Calu3 (cell line): ENCODE measurements at places on chromosomes 1 and 21. TPM values are rescaled to one million over a fixed set of nuclear protein-coding genes. Genes with fewer than 3 reads are reported as not detected.

- no peak for DNase-seq
These were observed 78.5 kb downstream of the FHAD1 start for GRCh38 chr1:15325375-15326085.

GRCh38 chr1:78387201-78387600 lies 103.6 kb upstream of the PTGFR start:
- DNase-seq, result no peak

GRCh38 chr21:38825269-38825668 lies 19.5 kb downstream of the ETS2 start:
- no peak for DNase-seq

DNA sequence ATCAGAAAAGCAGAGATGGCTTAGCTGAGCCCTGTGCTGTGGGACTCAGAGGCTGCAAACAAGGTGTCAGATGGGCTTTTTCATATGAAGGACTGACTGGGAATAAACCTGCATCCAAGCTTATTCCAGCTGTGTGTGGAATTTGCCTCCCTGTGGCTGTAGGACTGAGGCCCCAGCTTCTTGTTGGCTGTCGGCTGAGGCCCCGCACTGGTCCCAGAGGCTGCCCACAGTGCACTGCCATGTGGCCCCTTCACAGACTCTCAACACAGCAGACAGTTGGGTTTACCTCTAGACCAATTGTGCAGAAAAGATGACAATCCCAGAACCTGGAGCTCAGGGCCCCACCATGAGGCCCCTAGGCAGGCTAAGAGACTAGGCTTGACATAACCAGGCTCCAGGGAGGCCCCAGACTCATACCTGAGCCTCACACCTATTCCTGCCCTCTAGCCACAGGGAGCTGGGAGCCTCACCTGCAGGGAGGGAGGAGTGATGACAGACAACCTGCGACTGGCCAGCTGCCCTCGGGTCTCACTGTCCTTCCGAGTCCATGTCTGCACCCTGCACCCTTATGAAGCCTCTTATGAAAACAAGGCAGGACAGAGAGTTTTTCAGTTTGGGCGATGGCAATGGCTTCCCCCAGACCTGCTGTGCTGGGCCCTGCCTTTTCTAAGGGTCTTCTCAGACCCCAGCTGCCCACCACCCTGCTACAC lies 615.5 kb downstream of the NPHP4 start:
- no peak for DNase-seq

The BCL10 gene
- total RNA-seq, result 57.7 and 59.1 TPM in 2 replicates

The FNDC10 gene
- total RNA-seq, result 3.5 and 4.7 TPM in 2 replicates

GRCh38 chr1:246066573-246066972 lies 440.5 kb downstream of the SMYD3 start:
- no peak for DNase-seq

DNA sequence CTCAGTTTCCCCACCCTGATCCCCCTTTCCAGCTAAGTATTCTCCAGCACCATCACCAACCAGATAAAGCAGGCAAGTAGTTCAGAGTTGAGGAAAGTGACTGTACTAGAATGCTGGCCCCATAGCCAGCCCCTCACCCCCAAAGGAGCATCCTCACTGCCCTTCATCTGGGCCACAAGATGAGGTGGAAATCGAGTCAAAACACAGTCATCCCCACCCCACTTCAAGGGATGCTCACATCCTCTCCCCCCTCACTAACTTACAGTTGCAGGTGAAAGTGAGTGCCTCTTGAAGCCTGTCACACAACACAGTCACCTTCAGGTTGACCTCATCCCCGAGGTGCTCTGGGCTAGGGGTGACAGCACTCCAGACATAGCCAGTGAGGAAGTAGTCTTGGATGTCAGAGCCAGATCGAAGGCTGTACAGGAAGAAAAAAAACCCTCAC lies 30.4 kb downstream of the PIK3C2B start:
- DNase-seq, result no peak

DNA sequence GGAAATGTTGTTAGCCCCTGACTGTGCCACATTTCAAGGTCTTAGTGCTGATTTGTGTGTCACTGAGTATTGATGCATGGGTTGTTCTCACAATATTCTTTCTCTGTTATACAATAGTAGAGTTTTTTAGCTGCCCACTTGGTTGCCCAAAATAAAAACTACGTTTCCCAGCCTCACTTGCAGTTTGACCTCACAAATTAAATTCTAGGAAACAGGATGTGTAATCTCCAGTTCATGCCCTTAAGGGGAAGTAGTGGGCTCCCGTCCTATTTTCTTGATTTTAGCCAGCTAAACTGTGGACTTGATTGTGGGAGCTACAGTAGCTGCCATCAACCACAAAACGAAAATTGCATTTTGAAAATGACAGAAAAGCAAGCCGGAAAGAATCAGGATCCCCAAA lies 27.3 kb upstream of the LAMC1 start:
- DNase-seq, result no peak

The C1QA gene
- not detected in 2 replicates for total RNA-seq

GRCh38 chr1:192805832-192806323 lies 3.0 kb upstream of the RGS2 start:
- DNase-seq, result peak; percentile 53

DNA sequence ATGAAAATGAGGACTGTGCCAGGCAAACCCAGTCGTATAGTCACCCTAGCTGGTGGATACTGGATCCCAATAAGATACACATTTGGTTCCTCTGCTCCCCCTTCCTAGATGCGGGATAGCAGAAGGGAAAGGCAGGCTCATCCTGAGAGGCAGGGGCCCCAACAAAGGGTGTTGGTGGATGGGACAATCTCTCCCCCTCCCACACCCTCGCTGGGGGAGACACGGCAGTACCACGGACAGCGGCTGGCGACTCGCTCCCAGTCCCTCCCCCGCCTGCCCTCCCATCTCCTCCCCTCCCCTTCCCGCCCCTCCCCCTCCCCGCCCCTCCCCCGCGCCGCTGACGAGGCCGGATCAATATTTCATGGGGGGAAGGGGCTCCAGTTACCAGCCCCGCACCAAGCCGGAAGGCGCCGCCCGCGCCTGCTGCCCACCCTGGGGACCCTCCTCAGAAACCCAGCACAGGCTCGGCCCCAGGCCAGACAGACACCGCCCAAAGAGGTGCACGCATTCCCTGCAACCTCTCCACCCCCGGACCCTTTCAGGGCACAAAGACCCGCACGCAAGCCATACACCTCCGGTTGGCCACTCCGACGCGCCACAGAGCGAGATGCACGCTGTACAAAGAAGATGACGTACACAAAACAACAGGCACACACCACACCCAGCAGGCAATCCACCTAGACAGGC lies 11.5 kb downstream of the RIMS3 start:
- no peak for DNase-seq

DNA sequence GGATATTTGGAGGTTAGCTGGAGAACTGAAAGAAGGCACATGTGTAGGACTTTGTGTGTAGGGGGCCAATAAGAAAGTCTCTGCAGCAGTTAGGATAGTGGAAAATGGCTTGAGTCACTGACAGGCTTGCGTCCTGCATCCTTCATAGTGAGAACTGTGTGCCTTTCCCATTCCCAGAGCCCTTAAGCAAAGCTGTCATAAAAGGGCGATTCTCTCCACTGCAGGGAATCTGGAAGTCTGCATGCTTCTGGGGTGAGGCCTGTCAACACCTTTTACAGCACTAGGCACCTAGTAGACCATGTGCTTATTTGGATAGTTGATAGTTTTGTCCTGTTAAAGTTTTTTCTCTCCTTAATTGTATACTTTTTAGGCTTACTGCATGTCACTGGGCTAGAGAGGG lies 39.4 kb upstream of the MACF1 start:
- DNase-seq, result no peak

The FGR gene
- total RNA-seq, result not detected in 2 replicates

GRCh38 chr21:9763306-9763705 lies 758.1 kb upstream of the TPTE start:
- DNase-seq, result no peak

DNA sequence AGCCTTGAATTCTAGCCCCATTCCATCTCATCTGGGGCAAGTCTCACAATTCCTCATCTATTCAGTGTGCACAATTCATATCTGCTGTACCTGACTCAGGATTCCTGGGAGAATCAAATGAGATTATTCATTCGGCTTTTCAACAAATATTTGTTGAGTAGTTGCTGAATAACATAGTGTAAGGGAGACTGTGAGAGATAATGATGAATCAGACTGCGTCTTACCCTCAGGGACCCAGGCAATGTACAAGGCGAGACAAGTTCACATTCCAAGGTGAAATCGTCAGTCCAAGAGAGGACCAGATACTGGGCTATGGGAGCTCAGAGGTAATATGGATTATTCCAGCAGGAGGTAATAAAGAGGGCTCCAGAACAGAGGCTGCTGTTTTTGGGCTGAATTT lies 67.8 kb upstream of the SMYD2 start:
- no peak for DNase-seq

The PDE4B gene
- 2.2 and 2.9 TPM in 2 replicates for total RNA-seq
